ENCODE measurements at places on chromosomes 11 and 22. TPM values are rescaled to one million over a fixed set of nuclear protein-coding genes. Genes with fewer than 3 reads are reported as not detected.

Gene LMO2
- total RNA-seq, result not detected

Gene MS4A4A
- not detected for total RNA-seq

Gene TST
- 0.44 TPM for total RNA-seq

Gene LARGE2
- 0.52 TPM for total RNA-seq

Gene RIMBP3C
- total RNA-seq, result 0.44 TPM

Gene CALCA
- total RNA-seq, result not detected

All from activated naive CD4-positive, alpha-beta T cell treated with anti-CD3 and anti-CD28 coated beads for 36 hours (primary cell).